ENCODE measurements at places on chromosomes 13 and 19.

- no peak for DNase-seq
Observed at GRCh38 chr13:50800091-50800739, 43.3 kb downstream of the DLEU7 start.

DNA sequence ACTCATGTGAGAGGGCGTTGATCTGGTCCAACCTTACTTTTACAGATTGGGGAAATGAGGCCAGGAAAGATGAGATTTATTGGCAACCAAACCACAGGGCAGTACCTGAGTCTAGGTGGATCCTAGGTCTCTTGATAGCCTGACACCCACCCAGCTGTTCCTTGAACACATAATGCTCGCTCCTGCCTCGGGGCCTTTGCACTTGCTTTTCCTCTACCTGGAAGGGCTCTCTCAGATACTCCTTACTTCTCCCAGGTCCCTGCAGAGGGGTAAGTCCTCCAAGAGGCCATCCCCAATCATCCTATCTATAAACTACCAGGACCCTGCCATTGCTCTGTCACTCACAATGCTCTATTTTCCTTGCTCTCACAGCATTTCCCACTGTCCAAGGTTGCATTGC lies 7.4 kb downstream of the ZNF575 start:
- no peak for DNase-seq

DNA sequence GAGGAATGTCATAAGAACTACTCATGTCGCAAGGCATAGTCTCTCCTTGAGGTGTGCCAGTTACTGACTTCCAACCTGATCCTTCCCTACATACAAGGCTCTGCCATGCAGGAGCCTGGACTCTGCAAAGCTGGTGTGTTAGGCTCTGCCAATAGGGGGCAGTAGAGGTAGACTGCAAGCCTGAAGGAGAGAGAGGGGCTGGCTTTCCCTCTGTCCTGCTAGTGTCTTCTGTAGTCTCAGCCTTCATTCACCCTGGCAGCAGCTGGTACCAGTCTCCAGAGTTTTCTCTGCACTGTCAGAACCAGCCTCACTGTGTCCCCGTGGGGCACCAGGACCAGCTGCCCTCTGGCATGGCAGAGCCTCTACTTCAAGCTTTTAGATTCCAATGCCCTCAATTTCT lies 14.5 kb downstream of the SHISA2 start:
- no peak for DNase-seq

DNA sequence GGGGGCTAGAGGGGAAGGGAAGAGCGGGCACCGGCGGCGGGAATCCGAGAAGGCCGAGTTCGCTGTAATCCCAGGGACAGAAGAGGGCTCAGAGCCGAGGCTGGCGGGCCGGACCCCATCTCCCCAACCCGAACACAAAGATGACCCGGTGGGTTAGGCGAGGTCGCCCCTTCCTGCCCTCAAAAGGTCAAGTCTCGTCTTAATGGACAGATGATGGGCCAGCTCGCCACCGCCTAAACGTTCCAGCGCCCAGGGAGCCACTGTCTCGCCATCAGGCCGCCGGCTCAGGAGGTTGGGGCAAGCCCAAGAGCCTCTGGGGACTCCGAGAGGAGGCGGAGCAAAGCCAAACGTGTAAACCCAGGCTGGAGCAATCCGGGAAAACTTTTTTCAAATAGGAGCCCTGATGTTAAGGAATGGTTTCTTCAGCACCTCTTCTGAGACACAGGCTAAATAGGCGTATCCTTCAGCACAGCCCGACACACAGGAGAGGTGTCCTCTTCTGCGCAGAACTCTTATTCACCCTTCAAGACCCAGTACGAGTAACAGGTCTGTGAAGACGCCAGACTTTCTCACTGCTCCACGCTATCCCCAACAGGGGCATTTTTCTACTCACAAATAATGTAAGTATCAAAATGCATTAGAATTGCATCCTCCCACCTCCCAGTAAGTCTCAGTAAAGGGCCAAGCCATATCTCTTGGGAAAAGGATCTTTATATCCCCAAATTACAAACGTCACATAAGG lies 6.3 kb upstream of the POU4F1 start:
- no peak for DNase-seq

GRCh38 chr13:76331943-76332712 lies 554.1 kb downstream of the KCTD12 start:
- no peak for DNase-seq

- DNase-seq = no peak
Observed at GRCh38 chr13:98886587-98887230, 91.2 kb downstream of the DOCK9 start.

GRCh38 chr13:27712421-27712820 lies 79.9 kb upstream of the GSX1 start:
- DNase-seq = no peak

- DNase-seq = no peak
Observed at GRCh38 chr13:47908197-47908902, 92.7 kb downstream of the SUCLA2 start.
